ENCODE measurements at places on chromosomes 16 and 17.

- DNase-seq, result no peak
Observed at GRCh38 chr17:77145224-77145611, 4.4 kb downstream of the SEC14L1 start.

- DNase-seq, result no peak
Observed at GRCh38 chr16:17471719-17472461, 1.1 kb upstream of the XYLT1 start.

- DNase-seq, result no peak
Observed at GRCh38 chr16:67989322-67990017, 9.2 kb upstream of the DPEP3 start.

DNA sequence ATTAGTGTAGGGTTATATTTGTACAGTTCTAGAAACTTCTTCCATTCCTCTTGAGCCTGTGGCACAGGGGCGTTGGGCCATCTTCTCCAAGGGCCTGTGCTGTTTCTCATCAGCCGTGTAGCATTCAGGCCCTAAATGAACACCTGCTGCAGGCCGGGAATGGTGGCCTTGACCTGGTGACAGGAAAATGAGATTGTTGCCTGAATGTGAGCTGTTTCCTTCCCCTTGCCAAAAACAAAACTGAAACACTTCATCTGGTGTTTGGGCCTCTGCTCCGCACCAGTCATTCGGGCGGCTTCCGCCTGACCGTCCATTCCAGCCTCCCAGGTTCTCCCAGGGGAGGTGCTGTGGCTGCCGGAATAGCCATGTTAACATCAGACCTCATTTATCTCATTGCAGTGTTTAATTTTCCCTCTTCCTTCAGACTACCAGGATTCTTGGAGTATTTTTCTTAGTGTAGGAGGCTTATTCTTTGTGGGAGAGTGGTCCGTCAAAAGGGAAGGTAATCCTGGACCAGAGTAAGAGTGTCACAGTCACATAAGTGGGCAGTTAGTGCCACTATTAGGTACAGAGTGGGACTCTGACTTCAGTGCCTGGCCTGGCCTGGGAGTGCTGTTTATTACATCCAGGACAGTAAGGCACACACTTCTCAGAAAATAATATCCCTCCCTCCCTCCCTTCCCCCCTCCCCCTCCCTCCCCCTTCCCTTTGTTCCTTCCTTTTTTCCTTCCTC, 61.9 kb downstream of the WWP2 start:
- DNase-seq, result no peak

DNA sequence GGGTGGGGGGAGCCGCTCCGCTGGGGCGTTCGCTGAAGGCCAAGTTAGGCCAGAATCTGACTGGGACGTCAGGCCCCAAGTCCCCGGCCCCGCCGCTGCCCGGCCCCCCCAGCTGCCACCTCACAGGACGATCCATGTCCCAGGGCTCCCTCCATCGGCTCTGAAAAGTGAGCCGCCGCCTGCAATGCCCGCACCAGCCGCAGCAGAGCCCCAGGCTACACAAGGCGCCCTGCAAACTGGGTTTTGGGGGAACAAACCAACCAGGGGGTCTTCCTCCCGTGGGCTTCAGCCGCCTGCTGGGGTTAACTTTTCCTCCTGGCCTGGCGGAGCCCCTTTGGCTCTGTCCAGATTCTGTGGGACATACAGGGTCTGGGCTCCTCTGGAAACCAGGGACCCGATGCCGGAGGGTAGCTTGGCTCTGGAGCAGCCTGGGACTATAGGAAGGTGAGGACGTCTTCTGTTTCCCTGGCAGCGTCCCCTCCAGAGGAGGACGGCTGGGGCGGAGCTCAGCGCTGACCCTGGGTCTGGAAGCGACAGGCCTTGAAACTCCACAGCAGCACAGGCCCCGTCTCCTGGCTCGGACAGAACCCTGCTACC, 835 bp downstream of the NME4 start:
- peak; percentile 47 for DNase-seq

- DNase-seq, result no peak
Observed at GRCh38 chr17:40035162-40035559, 19.0 kb downstream of the MED24 start.

DNA sequence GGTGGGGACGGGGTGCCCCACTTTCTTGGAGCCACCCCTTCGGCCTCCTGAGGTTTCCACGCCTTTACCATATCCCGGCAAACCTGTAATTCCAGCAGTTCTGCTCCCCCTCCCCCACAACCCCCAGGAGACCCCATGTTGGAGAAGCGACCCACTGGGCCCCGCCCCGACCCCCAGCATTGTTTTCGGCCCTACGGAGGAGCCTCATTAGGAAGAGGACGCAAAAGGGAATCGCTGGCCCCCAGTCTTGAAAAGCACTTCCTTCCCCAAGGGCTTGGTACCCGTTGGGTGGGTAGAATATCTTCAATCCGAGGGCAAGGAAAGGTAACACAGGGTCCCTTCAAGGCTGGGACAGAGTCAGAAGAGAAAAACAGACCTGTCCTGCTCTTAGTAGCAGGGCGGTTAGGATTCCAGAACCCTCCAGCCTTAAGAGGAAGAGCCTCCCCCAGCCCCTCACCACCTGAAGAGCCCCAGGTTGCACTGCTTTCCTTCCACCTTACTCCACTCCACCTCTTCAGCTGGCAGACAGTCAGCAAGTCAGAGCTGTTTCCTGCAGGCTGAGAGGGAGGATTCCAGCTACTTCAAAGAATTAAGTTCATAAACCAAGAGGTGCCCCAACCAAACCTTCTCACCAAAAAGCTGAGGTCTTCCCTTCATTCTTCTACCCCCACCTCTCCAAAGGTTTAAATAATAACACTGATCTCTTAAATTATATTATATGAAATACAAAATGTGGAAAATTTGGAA, 803 bp upstream of the TLCD2 start:
- no peak for DNase-seq

DNA sequence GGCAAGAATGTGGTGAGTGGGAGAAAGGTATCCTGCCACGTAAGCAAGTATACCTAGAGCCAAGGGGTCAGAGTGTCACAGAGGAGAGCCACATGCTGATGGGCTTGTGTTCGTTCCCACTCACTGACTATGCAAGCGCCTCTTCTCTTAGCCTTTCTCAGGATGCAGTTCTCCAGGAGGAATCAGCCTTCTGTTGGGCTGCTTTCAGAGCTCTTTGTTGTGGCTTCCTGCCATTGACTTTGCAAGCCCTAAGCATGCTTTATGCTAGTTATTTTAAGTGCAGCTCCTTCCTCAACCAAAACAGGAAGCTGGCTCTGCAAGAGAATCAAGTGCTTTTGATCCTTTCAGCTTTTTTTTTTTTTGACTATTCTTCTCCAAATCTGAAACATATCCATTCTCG, 66.6 kb downstream of the SIAH1 start:
- peak; percentile 17 for DNase-seq

DNA sequence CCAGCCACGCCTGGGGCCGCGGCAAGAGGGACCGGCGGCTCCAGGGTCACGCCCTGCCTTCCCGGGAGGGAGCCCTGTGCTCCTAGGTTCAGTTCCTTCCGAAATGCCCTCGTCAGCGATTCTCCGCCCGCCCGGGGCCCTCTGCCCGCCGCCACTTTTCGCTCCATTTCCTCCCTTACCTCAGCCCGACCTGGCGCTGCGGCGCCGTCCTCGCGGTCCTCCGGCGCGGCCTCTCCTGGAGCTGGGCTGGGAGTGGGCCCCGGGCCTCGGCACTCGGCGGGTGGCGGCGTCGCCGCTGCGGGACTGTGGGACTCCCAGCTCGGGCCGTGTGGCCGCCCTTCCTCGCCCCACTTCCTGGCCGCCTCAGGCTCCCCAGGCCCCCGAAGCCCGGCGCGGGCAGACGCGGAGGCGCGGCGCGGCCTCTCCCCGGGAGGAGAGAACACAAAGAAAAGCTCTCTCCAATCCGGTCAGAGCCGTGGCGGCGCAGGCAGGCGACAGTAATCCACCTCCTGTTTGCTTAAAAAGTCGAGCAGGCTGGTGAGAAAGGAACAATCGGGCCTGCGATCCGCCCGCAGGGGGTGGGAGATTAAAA, 1.6 kb downstream of the BAHCC1 start:
- no peak for DNase-seq

- no peak for DNase-seq
Observed at GRCh38 chr16:12025472-12025871, 48.9 kb downstream of the SNX29 start.

- DNase-seq, result no peak
Observed at GRCh38 chr17:180381-181244, 837 bp downstream of the DOC2B start.

DNA sequence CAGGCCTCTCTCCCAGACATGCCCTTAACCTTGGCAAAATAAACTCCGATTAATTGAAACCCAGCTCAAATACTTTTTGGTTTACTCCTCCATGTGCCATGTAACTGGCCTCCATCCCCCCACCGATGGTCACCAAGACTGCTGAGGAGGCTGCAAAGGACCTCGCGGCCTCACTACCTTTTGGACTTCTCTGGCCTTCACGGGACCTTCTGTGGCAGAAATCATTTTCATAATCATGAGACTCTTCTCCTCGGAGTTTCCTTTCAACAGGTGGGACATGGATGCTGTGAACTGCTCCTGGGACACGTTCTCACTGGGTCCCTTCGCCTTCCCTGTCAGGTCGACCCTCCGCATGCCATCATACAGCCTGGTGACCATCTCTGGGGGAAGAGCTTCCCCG, 9.0 kb downstream of the MEAK7 start:
- DNase-seq, result no peak
